ENCODE measurements at places on chromosomes 6 and 20.

DNA sequence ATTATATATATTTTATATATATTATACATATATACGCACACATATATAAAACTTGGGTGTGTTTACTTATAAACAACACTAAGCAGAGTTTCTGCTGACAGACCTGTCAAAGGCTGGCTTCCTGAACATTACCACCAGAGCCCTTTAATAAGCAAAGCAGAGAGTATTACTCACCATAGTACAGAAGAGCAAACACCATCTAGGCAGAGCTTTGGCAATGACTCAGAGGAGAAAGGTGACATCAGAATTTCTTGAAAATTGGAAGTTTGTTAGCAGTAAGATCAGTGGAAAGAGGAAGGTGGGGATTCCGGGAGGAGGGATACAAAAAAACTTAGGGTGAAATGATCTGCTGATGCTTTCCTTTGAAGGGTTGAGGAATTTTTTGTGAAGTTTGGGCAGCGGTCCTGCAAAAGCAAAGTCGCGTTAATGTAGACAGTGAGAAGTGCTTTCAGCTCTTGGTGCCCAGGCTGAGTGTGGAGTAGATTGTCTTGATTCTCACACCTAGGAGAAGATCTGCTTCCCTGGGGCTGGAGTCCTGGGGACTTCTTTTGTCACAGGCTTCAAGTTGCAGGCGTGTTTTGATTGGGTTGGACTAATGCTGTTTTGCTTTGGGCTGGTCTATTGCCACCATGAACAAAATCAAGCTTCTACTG is 109.6 kb upstream of the BACH2 start:
- DNase-seq, result peak; percentile 43

DNA sequence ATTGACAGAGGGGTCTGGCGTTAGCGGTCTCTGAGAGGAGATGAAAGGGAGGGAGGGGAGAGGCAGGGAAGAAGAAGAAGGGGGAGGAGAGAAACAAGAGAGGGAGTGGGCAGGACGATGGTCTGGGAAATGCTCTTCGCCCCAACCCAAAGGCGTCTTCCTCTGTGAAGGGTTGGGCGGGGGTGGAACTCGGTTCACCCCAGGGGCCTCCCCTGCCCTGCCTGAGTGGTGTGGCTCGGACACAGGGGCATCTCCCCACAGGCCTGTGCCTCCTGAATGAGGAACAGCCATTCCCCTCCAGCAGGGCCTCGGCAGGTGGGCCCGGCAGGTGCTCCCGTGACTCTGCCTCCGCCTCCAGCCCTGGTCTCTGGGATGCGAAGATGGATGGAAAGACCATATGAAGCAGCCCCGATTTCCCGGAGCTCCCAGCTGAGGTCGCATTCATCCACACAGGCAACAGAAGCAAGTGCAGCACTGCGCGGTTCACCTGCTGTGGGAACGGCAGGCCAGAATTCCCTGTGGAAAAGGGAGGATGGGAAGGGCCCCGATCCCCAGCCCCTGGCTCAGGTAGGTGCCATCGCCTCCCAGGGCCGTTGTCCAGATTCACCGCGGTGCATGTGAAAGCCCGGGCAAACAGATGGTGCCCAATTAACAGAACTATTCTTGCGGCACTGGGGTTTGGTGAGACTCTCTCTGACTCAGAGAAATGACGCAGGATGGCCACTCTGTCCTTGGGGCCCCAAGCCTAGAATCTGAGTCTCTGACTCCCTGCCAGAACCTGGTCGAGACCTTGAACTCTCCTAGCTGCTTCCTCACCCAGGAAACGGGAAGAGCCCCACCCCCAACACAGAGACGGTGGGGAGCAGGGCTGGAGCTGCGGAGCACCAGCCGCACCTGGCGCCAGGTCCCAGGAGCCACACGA is 29.4 kb upstream of the RPS6KA2 start:
- DNase-seq, result no peak

DNA sequence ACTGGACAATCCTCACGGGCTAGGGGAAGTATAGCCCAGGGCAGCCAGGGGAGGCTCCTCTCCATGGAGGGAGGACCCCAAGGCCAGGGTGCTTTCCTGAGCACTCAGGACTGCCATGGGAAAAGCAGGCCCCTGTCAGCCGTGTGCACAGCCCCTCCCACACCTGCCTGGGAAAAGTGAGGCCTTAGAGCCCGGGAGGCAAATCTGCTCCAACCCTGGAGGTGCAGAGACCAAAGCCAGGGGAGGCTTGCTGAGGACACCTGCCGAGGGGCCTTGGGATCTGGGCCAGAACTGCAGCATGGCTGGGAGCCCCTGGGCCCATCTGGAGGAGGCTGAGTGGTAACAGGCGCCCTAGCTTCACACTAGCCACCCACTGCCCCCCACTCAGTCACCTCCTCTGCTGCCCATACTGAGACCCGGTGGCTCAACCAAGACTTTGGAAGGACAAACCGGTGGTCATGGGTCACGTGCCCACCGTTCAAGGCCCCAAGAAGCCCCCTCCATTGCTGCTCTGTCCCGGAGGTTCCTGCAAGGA is 55.2 kb downstream of the YTHDF1 start:
- no peak for DNase-seq

GRCh38 chr6:128437685-128438084 is 82.7 kb downstream of the PTPRK start:
- DNase-seq, result no peak

DNA sequence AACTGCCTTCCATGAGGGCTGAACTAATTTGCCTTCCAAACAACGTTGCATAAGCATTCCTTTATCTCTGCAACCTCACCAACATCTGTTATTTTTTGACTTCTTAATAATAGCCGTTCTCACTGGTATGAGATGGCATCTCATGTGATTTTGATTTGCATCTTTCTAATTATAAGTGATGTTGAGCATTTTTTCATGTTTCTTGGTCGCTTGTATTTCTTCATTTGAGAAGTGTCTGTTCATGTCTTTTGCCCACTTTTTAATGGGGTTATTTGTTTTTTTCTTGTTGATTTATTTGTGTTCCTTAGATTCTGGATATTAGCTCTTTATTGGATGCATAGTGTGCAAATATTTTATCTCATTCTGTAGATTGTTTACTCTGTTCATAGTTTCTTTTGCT is 46.4 kb downstream of the TNFAIP3 start:
- DNase-seq, result no peak

DNA sequence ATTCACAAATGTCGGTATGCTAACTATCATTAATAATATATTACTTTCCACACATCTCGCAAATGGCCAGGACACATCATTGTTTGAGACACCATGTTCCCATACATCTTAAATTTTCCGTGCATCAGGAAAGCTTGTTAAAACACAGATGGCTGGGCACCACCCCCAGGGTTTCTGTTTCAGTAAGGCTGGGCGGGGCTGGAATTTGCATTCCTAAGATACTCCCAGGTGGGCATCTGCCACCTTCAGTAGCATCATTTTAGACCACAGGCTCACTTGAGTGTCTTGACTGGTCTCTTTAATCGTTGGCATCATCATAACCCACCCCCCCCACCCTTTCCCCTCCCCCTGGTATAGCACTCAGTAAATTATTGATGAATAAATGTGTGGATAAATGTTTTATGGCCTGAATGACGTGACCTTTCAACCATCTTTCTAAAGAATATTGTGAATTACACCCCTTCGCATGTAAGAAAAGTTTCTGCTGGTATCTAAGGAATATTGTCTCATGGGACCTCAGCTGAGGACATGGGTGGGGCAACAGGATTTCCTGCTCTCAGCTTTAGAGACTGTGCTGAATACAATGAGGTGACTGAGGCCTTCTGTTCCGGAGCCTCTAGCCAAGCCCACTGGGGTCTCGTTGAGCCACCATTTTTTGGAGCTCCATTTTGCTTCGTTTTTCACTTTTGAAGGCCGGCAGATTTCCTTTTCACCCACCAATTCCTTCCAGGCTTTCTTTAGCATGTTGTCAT is 124.1 kb upstream of the NEDD9 start:
- no peak for DNase-seq

- no peak for DNase-seq
These were observed 132.2 kb downstream of the OGFRL1 start for GRCh38 chr6:71420693-71421328.

GRCh38 chr6:53214172-53214571 is 65.5 kb upstream of the GCM1 start:
- DNase-seq, result no peak

GRCh38 chr20:63056236-63057170 is 49.7 kb upstream of the BHLHE23 start:
- peak; percentile 56 for DNase-seq

- DNase-seq, result no peak
These were observed 264.5 kb downstream of the CDH4 start for GRCh38 chr20:61516346-61517208.

- DNase-seq, result no peak
These were observed 49.0 kb downstream of the TMEM170B start for GRCh38 chr6:11586536-11586935.

GRCh38 chr20:63978319-63979228 is 868 bp downstream of the SAMD10 start:
- DNase-seq, result peak; percentile 92

DNA sequence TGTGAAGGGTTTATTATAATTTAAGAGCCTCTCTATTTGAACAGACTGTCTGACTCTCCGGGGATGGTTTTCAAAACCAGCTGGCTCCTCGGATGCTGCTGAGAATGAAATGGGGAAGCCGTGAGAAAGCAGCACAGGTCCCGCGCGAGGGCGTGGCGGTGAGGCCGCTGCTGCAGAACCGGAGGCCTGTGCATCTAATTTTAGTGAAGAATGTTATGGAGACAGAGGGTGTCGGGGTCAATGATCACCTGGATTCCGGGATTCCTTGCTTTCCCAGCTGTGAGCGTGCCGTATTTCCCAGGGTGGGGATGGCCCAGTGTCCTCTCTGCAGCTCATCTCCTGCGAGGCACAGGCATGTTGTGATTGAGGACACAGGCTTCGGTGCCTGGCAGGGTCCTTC is 348.0 kb downstream of the CDH4 start:
- DNase-seq, result no peak

GRCh38 chr6:133368664-133369063 is 127.5 kb downstream of the EYA4 start:
- DNase-seq, result no peak

GRCh38 chr20:47847884-47848485 is 62.7 kb upstream of the SULF2 start:
- no peak for DNase-seq

- DNase-seq, result no peak
These were observed 31.8 kb downstream of the KCNG1 start for GRCh38 chr20:50991076-50991475.

DNA sequence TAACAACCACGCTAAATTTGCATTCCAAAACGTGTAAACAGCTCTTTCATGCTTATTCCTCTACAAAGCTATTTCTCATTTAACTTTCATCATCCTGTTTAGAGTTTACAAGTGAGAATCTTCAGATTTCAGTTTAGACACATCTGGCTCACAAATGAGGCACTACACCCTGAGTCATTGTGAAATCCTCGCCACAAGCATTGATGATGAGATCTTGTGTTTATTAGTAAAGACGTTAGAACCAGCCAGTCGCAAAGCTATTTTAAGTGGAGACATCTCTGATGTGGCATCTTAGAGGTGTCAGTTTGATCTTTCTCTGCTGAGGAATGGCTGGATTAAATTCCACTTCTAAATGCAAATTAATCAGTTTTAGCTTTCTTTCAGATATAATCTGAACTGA is 8.3 kb upstream of the ISM1 start:
- no peak for DNase-seq

DNA sequence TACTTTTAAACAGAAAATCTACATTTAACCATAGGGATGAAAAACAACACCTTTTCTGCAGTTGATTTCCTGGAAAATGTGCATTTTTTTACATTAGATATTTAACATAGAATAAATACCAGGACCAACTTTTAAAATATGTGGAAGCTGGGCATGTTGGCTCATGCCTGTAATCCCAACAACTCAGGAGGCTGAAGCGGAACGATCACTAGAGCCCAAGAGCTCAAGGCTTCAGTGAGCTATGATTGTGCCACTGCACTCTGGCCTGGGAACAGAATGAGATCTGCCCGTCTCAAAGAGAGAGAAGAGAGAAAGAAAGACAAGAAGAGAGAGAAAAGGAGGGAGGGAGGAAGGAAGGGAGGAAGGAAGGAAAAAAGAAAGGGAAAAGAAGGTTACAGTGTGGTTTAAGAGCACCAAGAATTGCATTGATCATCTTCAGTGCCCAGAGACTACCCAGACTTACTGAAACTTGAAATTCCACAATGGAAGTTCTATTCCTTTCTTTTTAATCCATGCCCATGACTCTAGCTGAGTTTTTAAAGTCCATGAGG is 189.4 kb upstream of the ARID1B start:
- DNase-seq, result no peak

DNA sequence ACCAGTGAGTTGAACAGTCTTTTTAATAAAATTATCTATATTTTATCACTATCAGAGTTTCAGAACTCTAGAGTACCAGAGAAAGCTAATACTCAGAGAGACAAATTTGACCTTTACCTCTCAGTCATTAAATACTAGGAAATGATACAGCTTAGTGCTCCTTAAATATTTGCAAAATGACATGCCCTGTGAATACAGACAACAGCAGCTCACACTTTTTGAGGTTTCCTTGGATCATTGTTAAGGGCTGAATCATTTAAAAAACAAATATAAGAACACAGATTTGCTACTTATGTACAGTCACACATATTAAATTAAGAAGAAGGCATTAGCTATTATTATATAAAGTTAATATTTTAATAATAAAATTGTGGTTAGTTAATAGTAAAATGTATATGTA is 1158.7 kb upstream of the EYS start:
- no peak for DNase-seq

GRCh38 chr6:15763837-15764236 is 101.0 kb upstream of the DTNBP1 start:
- DNase-seq, result no peak

DNA sequence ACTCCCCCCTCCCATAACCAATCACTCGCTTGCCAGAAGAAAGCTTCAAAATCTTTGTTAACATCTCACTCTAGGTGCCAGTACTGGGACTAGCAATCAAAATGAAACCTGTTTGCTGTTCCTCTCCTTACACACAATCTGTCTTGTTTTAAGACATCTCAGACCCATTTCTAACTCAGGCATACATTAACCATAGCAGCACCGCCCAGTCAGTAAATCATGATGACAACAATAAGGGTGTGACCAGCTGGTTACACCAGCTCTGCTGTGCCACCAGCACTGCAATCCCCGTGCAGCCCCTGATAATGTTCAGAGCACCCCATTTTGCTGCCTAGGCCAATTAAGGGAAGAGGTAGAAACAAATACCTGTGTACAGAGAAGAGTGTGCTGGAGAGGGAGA is 185.2 kb upstream of the TAB2 start:
- no peak for DNase-seq

DNA sequence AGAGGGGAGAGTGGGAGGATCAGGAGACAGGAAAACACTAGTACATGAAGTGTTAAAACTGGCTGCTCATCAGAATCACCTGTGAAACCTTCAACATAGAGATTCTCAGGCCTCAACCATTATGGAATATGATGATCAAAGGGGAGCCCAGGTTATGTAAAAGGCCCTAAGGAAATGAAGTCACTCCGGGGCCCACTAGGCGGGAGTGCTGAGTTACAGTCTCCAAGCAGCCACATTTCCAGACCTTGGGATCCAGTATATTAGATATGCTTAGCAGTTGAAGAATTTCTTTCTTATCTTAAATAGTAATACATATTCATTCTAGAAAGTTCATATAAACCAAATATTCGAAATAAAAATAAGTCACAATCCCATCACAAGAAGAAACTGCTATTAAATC is 476.3 kb downstream of the PRKN start:
- peak; percentile 4 for DNase-seq
